ENCODE measurements at places on chromosomes 11 and 22.

DNA sequence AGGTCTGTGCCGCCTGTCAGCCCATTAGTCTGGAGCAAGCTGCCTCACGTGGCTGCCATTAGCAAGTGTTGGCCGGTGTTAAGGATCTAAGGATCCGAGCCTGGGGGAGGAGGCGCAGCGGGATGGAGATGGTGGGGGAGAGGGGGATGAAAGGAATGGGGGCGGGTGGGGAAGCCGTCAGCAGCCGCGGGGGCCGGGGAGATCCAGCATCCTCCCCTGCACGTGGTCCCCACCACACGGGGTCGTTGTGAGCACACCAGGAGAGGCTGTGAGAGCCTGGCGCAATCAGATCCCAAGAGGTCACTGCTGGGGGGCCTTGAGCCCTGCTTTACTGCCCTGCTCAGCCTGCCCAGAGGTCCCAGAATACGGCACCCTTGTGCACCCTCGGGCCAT, 7.3 kb downstream of the CABP7 start:
- no peak for DNase-seq

DNA sequence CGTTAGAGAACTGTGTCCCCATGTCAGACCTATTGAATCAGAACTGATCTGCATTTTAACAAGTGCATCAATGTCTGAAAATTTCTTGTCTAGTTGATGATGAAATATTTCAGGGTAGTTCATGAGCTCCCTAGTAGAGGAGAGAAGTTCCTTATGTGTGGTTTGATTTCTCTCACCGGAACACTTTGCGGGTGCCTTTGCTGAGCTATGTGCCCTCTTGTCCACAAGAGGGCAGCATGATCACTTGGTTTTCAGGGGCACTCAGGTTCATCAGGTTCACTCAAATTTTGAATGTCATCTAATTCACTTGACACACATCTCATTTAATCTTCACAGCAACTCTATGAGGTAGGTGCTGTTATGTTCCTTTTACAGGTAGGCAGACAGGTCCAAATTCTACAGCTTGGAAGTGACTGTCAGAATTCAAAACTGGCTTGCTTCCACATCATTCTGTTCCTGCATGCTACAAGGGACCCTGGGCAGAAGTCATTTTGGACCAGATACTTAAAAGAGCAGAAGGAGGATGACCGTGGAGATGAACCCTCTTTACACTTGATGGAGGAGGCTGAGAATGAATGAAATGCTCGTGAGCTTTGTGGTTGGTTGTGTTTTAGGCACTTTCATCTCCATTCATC, 55.6 kb downstream of the P4HA3 start:
- peak; percentile 69 for DNase-seq

- DNase-seq: no peak
These were observed 906.3 kb downstream of the DLG2 start for GRCh38 chr11:84720706-84721402.

DNA sequence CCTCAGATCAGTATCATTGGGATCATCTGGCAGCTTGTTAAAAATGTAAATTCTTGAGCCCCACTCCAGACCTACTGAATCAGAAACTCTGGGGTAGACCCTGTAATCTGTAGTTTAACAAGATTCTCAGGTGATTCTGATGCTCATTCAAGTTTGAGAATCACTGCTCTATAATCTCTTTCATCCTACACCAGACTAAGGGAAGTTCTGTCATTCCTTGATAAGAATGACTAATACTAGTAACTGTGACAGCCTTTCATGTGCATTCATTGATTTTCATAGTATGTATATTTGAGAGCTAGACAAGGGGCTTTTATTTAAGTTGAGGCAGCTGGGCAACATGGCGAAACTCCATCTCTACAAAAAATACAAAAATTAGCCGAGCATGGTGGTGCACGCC, 30.0 kb downstream of the NAT10 start:
- no peak for DNase-seq

DNA sequence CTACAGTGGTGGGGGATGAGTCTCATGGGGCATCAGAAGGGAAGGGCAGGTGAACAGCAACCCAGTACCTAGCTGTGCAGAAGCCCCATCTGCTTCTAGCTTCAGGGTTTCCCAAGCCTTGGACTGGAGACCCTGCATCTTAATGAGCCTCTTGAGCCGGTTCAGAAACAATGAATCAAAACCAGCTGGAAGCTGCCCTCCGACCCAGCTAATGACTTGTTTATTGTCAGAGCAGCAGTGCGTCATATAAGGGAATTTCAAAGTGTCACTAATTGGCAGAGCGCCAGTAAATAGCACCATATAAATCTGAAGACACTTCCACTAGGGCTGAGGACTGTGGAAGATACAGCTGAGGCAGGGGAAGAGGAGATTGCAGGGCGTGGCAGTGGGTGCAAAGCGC, 57.5 kb downstream of the RPUSD4 start:
- DNase-seq: no peak

- DNase-seq: no peak
These were observed 97.2 kb upstream of the BLID start for GRCh38 chr11:122213171-122213570.

DNA sequence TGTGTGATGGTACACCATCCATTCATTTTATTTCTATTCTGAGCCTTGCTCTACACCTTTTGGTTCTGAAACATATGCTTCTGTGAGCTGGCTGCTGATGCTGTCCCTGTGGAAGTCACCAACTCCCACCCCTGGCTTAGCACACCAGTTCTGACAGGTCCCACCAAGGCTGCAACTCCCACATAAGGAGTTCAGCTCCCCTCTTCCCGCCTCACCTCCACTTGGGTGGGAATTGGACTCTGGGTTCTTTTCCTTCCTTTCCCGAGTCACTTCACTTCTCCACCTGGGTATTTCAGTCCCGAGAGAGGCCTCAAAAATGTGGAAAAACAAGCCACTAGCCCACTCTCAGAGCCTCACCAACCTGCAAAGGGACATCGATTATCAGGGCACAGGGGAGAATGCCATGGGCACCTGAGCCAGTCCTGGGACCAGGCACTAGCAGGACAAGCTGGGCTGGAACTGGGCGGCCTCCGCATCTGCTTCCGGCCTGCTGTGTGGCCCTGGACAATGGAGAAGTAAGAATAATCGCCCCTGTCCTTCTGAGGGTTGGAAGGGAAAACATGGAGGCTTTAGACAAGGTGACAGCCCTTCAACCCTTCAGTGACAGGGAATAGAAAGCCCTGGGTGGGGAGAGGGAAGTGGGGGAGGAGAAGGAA, 80.1 kb downstream of the IGLL1 start:
- no peak for DNase-seq

GRCh38 chr22:25134028-25134427, 65.6 kb upstream of the CRYBB3 start:
- no peak for DNase-seq

GRCh38 chr11:103317118-103317517, 207.9 kb downstream of the DYNC2H1 start:
- no peak for DNase-seq

- no peak for DNase-seq
These were observed 1487.3 kb downstream of the TBC1D22A start for GRCh38 chr22:48249713-48250268.

- no peak for DNase-seq
These were observed 143.7 kb downstream of the PKNOX2 start for GRCh38 chr11:125308246-125308645.

GRCh38 chr11:35529971-35530495, 4.6 kb upstream of the PAMR1 start:
- DNase-seq: no peak

DNA sequence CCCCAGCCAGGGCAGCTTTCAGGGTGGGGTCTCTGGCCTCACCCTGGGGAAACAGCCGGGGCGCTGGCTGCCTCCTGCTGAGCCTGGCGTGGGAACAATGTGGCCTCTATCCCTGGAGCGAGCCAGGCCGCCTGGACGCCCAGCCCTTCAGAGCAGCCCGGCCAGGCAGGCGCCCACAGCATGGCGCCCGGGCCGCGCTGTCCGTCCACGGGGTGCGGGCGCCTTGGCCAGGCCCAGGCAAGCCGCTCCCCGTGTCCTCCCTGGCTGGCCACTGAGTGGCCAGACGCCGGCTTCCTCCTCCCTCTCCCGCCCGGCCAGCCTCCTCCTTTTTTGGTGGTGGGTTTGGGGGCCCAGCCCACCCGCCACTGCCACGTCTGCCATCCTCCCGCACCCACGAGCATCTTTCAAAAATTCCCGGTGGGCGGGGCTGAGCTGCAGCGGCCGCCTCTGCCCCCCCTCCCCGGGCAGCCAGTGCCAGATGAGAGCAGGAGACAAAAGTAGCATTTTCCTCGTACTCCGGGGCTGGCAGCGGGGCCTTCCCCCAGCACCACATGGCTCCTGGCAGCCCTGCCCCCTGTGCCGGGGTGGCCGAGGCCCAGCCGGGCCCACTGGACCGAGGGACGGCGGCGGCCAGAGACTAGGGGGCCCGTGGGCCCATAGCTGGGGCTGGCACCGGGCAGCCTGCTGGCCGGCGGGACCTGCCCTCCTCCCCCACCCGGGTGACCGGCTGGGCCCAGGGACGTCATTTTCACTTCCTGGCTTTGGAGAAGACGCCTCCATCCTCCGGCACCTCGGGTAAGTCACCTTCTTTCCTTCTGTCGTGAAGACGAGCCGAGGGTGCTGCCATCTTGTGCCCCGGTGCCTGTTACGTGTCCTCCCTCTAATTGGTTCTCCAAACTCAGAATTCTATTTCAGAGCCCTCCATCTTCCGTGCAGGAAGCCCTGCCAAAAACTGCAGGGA, 70.2 kb upstream of the PPARA start:
- no peak for DNase-seq

GRCh38 chr22:40826984-40827741, 8.0 kb upstream of the SLC25A17 start:
- DNase-seq: no peak

- DNase-seq: no peak
These were observed 23.3 kb downstream of the ARHGEF17 start for GRCh38 chr11:73331138-73331916.

DNA sequence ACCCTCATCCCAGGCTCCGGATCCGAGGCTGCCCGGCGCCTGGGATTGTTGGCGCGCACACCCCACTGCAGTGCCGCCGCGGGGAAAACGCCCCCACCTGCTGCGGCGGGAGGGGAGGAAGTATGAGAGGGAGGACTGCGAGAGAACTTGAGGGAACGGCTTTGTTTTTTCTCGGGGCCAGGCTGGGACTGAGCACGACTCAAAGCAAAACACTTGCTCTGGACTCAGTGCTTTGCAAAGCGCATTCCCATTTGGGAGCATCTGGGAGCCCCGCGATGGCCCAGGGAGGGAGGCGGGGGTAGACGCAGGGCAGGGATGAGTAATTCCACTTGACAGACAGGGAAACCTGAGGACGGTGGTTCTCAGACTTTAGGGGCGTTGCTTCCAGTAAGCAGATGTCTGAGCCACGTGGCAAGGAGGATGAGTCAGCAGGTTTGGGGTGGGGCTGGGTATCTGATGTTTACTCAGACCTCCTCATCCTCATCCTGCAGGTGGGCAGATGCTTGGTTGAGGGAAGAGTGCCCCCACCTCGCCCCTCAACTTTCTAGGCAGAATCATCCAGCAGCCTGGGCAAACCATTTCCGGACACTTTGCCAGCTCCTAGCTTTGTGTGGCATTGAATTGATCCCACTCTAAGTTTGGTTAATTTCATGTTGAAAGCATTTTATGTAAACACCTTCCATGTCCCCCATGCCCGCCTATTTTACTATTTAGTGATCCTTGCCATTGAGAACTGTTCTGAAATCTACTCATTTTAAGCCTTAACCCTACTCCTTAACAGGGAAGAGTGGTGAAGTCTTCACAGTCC, 1.5 kb downstream of the MIAT start:
- peak; percentile 39 for DNase-seq

- DNase-seq: no peak
These were observed 2.0 kb upstream of the EHD1 start for GRCh38 chr11:64880240-64881001.

GRCh38 chr11:131823772-131824171, 453.4 kb downstream of the NTM start:
- no peak for DNase-seq
